ENCODE measurements at places on chromosomes 6 and 20.

DNA sequence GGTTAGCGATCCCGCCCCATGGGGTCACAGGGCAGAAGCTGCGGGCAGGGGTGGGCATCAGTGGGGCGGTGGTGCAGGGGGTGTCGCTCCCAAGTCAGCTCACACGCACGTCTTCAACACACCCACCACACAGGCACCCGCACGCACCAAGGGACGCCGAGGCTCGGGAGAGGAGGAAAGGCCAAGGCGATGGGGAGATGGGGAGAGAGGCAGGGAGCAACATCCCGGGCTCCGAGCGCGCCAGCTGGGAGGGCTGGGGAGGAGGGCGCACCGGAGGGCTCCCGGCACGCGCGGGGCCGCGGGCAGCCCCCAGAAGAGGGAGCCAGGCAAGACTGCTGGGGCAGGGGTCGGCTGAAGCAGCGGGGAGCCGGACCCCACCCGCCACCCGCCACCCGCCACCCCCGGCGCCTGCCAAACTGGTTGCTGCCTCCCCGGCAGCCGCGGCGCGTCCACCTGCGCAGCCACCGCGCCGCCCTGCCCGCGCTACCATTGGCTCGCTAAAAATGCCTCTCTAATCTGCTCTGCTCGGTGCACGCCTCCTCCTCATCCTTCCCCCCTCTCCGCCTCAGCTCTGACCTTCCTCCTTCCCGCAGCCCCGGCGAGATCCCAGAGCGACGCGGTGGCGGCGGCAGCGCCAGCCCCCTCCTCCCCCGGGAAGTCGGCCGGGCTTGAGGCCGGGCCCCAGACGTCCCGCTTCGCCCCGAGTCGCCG is at the start of gene PACSIN1:
Gene PACSIN1 (plus strand): TSS at position 546 of the 711 bp plus-strand sequence. CDS start 60,230 bp downstream, outside the sequence.
- DNase-seq = no peak

- DNase-seq = no peak
These were observed 352.5 kb upstream of the SASH1 start for GRCh38 chr6:147990159-147990558.

DNA sequence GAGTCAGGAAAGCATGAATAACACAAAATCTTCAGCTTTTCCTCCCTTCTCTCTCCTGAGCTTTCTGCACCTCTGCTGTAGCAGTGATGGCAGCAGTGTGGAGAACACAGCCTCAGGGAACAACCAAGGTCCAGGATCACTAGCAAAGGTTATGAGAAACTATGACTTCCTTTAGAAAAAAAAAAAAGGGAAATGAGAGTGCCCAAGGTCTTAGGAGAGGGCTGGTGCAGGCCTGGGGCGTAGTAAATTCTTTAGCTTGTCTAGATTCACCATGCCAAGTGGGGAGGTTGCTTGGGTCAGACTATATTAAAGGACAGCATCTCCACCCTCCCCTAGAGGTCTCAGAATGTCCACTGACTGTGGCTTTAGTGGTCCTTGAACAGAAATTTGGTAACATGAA is 40.4 kb upstream of the POLR1H start:
- no peak for DNase-seq

DNA sequence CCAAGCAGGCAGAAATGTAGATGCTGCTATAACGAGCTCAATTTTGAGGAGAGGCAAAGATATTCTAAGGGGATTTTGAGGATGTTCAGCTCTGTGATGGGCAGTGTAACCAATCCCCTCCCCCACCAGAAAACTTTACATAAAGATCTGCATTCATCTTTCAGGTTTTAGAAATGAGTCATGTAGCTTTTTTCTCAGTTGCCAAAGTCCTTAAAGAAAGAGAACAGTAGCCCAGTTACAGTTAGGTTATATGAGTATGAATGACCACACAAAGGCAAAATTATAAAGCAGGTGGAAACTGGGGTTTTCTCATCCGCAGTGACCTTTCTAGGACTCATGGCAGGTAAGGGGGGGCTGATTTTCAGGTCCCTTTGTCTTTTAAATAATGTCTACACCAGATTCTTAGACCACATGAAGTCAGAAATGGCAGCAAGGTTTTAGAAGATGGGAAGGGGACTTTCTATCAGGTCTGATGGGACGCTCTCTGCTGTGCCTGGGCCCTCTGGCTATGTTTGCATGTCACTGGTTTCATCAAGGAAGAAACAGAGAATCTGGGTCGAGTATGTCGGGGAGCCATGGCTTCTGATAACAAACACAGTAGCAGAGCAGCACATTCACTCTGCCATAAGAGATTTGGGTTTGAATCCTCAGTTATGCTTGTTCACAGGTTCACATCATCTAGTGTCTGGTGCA is 94.7 kb downstream of the CLIC5 start:
- no peak for DNase-seq

DNA sequence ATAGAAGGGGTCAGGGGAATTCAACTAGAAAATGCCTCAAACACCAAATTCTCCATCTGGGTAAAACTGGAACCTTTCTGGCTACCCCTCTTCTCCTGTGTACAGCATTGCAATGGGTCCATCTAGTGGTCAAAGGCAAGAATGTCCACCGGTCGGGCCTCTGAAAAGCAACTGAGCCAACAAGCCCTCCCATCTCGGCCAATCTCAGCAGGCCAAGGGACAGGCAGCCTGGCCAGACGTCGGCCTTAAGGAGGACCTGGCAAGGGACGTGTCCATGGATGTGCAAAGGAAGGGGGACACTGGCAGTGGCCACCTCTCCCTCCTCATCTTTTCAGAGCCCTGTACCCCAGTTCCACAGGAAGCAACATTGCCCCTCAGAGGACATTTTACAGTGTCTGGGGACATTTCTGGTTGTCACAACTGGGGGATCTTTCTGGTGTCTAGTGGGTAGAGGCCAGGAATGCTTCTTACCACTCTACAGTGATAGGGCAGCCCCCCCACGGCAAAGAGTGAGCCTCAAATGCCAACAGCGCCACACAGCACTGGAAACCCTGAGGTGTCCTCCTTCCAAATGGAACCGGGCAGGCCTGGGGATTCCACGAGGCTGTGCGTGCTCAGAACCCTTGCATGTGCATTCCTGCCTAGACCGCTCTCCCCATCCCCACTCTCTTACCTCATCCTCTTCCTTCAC is 99.8 kb upstream of the FOXA2 start:
- no peak for DNase-seq

DNA sequence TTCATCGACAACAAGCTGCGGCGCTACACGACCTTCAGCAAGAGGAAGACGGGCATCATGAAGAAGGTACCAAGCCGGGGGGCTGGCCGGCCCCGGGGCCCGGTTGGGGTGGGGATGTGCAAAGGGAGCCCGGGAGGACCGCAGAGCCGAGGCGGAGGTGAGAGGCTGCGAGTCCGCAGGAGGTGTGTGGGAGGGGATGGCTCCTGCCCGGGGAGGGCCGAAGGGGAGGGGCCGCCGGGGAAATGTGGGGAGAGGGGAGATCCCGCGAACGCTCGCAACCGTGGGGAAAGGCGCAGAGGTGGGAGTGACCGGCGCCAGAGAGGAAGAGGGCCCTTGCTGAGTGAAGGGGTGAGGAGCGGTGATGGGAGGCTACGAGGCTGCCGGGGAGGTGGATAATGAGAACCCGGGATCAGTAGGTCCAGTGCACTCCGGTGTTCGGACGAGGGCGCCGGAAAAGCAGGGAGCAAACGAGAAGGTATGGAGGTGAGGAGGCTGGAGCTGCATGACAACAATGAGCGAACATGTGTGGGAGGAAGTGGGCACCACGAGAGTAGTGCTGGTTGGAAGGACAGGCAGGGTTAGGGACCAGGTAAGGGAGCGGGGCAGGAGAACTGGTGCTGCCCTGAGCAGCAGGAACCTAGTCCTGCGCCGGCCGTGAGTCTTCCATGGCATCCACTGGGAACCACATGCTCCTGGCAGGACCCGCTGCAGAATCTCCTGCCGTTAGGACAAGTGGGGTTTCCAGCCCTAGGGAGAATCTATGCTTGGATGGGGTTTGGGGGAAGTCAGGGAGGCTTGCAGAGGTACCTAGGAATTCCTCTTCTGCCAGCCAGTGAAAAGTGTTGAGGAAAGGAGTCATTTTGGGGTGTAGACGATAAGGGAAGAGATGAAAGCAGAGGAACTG is 1.3 kb downstream of the SRF start:
- DNase-seq = no peak

DNA sequence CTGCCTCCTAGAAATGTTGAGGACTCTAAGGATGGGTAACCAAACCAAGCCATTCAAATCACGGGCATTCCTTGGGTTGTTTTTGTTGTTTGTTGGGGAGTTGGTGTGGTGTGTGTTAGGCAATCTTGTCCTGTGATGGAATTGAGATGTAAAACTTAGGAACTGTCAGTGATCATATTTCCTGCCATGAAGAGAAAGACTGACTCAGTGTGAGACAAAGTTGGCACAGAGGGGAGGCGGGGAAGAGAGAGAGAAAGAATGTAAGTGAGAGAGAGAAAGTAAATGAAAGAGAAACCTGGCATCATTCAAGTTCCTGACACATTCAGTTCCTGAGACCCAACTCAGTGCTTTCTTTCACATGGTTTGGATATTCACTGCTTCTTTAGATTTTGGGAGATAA is 21.6 kb upstream of the FBXO30 start:
- no peak for DNase-seq

DNA sequence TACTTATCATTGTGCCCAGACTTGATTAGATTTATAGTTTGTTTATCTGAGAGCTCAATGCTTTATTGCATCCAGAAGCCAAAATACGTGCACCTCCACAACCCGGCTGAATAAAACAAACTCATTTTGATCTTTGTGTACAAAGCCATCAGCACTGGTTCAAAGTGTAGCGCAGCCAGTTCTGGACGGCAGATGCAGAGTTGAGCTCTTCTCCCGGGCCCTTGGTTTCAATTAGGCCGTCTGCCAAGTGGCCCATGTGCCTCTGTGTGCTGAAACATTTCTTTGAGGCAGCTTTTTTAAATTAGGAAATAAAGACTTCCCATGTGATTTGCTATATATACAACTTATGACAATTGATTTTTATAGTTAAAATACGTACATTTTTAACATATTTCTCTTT is 96.2 kb upstream of the RSPO3 start:
- no peak for DNase-seq

- no peak for DNase-seq
These were observed 89.0 kb upstream of the CEP85L start for GRCh38 chr6:118740372-118740771.

- no peak for DNase-seq
These were observed 22.6 kb upstream of the ULBP3 start for GRCh38 chr6:150091476-150091875.

GRCh38 chr6:128421788-128422187 is 98.6 kb downstream of the PTPRK start:
- no peak for DNase-seq

Data from stimulated activated CD4-positive, alpha-beta T cell treated with anti-CD3 and anti-CD28 coated beads, Interleukin-2, amount 100 ng/mL, for 4 hours (primary cell).